Right lung (tissue), 10 donors: ENCODE measurements at places on chromosomes 12 and 14.

DNA sequence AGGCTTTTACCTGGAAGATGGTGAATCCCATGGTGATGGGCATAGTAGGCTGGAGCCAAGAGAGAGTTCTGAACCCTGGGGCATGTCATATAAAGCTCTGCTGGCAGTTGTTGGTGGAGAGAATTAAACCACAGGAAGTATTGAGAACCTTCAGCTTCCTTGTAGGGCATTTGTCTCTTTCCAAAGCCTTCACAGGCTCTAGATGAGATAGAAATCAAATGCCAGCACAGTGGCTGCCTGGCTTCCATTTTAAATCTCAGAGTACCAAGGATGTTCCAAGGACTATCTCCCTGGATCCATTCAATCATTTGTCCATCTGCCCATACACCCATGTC lies 369.6 kb downstream of the DPF3 start:
- no peak for DNase-seq

GRCh38 chr14:26124896-26125438 lies 472.9 kb downstream of the NOVA1 start:
- DNase-seq = no peak

DNA sequence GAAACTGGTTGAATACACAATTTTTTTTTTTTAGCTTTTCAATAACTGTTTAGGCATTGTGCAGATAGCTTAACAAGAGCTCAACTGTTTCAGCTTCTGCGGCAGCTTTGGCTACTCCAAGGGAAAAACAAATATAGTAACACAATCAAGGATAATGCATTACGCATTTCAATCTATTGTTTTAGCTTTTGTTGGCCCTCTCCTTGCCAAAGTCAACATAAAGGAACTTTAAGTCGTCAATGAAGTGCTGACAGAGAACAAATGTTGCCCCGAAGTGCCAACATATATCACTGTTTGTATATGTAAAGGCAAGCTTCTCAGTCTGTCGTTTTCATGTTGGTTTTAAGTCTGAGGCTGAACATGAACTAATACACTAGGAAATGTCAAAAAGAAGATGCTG lies 1087.4 kb upstream of the FLRT2 start:
- DNase-seq = no peak

DNA sequence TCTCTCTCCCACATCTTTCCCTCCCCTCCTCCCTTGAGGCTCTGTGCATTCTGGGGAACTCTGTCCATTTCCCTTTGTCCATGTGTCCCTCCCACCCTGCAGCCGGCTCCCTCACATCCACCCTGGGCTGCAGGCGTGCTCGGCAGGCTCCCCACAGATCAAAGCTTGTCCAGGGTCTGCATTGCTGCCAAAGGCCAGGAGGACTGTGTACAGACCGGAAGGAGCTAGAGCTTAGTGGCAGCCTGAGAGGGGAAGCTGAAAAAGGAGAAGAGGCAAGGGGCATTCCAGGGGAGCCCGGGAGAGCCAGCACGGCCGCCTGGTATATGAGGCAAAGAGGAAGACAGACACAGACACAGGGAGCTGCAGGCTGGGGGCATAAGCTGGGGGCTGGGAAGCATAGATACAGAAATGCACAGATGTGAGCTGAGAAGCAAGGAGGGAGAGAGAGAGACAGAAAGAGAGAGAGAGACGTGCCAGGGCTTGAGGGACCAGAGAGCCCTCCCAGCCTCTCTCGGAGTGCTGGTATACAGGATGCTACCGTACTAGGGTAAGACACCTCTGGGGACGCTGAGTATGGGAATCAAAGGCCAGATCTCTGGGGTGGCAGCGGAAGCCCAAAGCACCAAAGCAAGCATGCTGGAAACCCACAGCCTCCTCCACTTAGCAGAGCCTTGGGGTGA lies 3.3 kb downstream of the CD4 start:
- DNase-seq = peak; percentile 58
